ENCODE measurements at places on chromosomes 16 and 17. TPM values are rescaled to one million over a fixed set of nuclear protein-coding genes. Genes with fewer than 3 reads are reported as not detected.
A peak's percentile ranks its signal among the peaks of the same experiment; 100 is the strongest.

OR1F1 gene
- total RNA-seq = not detected

TEX14 gene
- total RNA-seq = 0.21 TPM

CDK12 gene
- total RNA-seq = 83.3 TPM

CXCL16 gene
- total RNA-seq = 1.7 TPM

DPEP1 gene
- not detected for total RNA-seq

C1QTNF8 gene
- total RNA-seq = not detected

DNA sequence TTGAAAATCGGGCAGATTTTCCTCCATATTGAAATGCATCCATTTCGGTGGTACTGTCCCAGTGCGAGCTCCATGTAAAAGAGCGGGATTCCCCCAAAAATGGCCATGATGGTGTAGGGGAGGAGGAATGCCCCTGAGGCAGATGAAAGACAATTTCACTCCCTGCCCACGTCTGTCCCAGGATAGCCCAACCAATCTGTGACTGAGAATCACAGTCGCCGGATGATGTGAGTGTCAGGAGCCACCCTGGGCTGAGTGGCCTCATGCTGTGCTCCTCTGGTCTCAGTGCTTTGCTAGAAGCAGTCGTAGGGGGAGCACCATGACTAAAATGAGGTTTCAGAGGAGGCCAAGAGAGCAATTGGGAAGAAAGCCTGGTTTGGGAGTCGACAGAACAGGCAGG lies 16.7 kb downstream of the SLC6A4 start:
- DNase-seq = no peak

- no peak for DNase-seq
Measured at GRCh38 chr16:75535211-75535843, 581 bp downstream of the CHST5 start.

DNA sequence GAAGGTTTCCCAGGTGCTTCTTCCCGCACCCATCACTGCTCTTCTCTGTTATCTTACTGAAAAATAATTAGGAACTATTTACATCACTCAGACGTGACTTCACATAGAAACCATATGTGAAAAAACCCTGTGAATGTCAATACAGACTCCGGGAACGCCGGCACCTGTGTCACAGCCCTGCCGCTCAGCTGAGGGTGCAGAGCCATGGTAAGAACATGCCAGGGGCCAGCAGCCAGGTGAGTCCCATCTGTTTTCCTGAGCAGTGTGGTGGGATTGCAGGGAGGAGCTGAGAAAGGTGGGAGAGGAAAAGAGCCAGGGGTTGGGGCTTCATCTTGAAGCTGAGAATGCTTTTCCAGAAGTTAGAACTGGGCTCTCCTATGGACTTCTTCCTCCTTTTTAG lies 13.7 kb downstream of the FOXF1 start:
- no peak for DNase-seq

DNA sequence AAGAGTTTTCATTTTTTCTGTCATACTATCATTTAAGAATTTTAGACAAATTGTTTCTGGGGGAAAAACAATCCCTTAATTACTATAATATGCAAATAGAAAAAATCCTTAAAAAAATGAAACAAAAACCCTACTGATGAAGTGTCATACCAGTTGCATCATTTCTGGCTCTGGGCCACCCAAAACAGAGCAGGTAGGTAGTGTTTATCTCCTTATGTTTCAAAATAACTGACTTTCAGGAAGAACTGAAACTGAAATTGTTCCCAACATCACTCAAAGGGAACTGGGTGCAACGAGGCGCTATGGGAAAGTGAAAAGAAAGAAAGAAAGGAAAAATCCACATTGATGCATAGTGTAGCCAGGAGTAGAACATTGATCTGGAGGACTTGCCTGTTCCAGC lies 653.1 kb upstream of the SOX9 start:
- DNase-seq = no peak

DNA sequence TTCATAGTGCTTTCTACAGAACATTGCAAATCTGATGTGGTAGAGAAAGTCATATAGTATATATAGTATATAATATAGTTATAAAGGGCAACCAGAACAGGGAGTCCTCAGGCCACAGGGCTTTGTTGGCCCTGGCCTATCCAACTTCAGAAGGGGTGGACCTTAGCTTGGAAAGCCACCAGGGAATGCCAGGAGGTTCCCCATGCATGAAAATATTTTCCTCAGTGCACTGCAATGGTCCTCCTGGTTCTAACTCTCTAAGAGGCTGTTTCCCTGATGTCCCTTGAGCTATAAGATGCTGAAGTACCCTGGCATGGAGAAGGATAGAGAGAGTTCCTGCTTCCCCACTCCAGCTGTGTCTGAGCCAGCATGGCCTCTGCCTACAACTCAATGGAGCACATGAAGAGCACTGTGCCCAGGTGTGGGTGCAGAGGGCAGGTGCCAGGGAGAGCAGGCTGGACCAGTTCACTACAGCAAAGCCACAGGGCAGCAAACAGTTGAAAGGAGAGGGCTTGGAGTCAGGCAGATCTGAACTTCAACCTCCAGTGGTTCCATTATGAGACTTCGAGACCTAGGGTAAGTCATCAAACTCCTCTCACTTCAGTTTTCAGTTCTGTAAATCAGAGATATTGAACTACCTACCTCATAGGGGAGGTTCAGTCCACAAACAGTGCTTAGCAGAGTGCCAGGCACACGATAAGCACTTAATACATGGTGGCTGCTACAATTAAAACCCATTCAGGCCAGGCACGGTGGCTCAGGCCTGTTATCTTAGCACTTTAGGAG lies 183.1 kb downstream of the SALL1 start:
- no peak for DNase-seq

DNA sequence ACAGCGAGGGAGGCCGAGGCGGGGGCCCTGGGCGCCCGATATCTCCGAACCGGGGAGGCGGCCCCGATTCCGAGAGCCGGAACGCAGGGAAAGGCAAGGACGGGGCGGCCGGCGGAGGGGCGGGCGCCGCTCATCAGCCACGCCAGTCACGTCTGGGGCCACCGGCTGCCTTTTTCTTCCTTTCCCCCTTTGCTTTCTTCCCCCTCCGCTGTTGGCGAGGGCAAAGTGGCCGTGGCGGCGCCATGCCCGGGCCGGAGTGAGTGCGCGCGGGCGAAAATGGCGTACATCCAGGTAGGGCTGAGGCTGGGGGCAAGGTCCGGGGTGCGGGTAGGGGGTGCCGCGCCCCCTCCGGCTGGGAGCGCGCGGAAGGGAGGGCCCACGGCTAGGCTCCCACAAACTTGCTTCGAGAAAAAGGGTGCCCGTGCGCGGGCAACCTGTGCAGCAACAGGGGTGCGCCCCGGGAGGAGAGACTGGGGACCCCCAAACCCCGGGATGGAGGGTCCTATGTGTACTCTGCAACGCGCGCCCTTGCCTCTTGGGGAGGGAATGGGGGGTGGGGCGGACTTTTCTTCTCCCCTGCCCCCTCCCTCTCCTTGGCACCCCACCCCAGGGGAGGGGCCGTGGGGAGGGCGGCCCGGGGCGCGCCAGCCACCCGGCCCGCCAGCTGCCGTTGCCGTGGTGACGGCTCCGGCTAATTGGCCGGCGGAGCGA lies 486 bp downstream of the SYT17 start:
- DNase-seq = no peak

DNA sequence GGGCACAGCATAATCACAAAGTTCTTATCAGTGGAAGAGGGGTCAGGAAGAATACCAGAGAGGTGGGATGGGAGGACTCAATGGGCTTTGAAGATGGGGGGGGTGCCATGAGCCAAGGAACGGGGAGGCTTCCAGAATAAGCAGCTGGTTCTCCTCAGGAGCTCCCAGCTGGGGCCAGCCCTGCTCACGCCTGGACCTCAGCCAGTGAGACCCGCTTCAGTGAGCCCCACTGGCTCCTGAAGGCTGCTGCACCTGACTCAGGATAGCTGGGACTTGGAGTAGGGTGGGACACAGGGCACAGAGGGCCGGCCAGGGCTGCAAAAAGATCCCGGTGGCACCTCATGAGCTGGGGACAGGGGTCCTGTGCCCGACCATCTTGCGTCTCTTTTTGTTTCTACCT lies 24.4 kb upstream of the ZC3H18 start:
- no peak for DNase-seq

DNA sequence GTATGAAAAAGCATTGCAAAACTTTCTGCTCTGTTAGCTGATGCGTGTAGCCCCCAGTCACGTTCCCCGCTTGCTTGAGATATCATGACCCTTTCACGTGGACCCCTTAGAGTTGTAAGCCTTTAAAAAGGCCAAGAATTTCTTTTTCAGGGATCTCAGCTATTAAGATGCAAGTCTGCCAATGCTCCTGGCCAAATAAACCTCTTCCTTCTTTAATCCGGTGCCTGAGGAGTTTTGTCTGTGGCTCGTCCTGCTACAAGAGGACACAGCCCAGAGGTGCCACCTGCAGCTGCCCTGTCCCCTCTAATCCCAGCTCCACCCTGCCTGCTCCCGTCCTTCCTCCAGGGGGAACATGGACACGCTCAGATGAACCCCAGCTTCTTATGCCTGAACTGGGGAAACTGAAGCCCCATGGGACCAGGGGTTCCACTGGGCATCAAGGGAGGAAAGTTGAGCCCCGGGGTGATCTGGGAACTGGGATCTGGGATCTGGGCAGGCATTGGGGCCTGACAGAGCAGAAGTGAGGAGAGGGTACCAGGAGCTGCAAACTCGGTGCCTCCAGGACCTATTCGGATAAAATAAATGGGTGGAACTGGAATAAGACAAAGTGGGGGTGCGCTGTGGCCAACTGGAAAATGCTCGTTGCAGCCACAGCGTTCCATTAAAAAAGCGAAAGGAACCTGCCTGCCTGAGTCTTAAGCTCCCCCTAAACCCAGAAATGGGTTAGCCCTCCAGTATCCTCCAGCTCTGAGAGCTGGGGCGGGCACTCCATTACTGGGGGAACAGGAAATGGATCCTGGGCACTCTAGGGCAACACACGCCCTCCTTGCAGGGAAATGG lies 19.7 kb downstream of the QPRT start:
- DNase-seq = no peak

DNA sequence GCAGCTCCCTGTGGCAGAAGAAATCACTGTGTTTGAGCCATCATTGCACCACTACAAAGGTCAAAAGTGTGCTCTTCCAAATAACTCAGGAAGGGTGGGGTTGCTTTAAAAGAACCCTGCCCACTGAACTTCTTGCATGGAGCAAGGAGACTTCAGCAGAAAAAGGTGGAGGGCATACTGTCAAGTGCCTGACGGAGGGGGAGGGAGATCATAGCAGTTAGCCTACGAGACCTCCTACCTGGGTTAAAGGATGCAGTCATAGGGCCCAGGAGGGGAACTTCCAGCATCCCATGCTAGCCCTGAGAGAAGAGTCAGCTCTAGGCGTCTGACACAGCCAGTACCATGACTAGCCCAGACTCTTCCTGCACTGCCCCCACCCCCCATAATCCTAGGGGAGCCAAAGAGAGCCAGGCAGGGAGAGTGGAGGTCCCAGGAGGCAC lies 45.3 kb upstream of the MSI2 start:
- DNase-seq = no peak

GRCh38 chr16:20971401-20971800 lies 70.8 kb downstream of the LYRM1 start:
- DNase-seq = no peak

GRCh38 chr17:34637548-34638525 lies 58.5 kb downstream of the TMEM132E start:
- peak; percentile 91 for DNase-seq

DNA sequence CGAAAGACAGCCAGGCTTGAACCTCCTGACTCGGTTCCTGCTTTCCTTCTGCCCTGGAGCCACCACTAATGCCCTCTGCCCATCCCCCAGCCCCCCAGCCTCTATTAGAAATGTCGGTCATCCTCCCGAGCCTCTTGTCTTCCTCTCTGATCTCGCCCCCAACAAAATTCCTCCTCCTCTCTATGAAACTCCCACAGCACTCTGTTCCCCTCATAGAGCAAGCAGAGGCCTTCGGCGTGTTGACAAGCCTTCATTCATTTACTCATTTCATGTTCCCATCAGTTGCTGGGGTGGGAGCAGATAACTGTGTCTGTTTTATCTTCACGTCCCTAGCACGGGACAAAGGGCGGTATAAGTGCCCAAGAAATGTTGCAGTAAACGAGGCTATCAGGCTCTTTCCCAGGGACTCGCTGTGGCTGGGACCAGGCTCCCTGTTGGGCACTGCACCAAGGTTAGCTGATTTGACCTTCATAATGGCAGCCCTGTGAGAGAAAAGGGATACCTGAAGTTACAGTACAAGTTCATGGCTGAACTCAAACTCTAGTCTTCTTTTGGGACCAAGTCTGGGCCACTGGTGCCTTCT lies 7.8 kb downstream of the FBXL19 start:
- DNase-seq = no peak

- no peak for DNase-seq
Measured at GRCh38 chr17:4261452-4261851, 2.3 kb downstream of the ANKFY1 start.

DNA sequence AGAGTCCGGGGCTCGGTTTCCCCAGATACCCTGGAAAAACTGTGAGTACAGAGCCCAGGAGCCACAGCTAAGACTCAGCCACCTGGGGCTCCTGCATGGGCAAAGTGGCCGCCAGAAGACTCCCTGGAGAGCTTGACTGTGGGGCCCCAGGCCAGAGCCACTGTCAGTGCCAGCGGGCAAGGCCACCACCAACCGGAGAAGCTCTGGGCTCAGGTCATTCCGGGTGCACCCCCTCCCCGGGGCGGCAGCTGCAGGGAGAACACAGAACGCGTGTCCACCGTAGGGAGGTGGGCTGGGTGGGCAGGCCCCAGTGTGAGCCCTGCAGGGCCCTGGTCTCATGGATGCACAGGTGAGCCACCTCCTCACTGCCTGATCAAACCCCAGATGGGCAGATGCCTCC lies 22.3 kb upstream of the RBFOX3 start:
- no peak for DNase-seq

- no peak for DNase-seq
Measured at GRCh38 chr17:40886090-40886489, 1.0 kb upstream of the KRT20 start.

DNA sequence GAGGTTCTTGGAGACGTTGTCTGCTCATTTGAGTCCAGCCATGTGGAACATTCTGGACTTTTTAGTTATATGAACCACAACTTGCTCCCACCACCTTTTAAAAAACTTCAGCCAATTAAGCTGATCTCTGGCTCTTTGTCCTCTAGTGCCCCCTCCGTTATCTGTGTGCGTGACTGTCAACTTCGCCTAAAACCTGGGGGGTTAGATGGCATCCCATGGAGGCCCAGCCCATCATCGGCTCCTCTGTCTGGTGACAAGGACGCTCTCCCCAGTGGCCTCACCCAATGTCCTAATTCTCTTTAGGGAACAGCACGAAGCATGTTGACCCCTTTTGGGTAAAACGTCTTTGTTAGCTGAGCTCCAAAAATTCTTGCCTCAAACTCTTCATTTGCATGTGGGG lies 341.0 kb upstream of the TNRC6C start:
- no peak for DNase-seq

GRCh38 chr17:76783146-76783545 lies 45.2 kb downstream of the MFSD11 start:
- DNase-seq = no peak

- peak; percentile 54 for DNase-seq
Measured at GRCh38 chr16:31713945-31714902, 159.4 kb upstream of the ZNF267 start.

- peak; percentile 60 for DNase-seq
Measured at GRCh38 chr17:28335959-28336871, 654 bp downstream of the TNFAIP1 start.

- DNase-seq = no peak
Measured at GRCh38 chr17:3982113-3982512, 17.9 kb upstream of the ATP2A3 start.

- no peak for DNase-seq
Measured at GRCh38 chr16:71843572-71843971, 2.2 kb upstream of the ATXN1L start.

- peak; percentile 74 for DNase-seq
Measured at GRCh38 chr16:1871974-1872635, at the start of gene MEIOB. Gene MEIOB, minus strand, starts transcription at chr16:1872164. Its CDS starts 3,989 bp downstream, at chr16:1868175.

GRCh38 chr17:27354051-27354490 lies 60.2 kb downstream of the WSB1 start:
- no peak for DNase-seq

- DNase-seq = no peak
Measured at GRCh38 chr17:78393575-78393974, 15.1 kb downstream of the PGS1 start.

Data from activated CD4-positive, alpha-beta T cell treated with anti-CD3 and anti-CD28 coated beads for 36 hours (primary cell).